ENCODE measurements at places on chromosomes 7 and 10. TPM values are rescaled to one million over a fixed set of nuclear protein-coding genes. Genes with fewer than 3 reads are reported as not detected.

DNA sequence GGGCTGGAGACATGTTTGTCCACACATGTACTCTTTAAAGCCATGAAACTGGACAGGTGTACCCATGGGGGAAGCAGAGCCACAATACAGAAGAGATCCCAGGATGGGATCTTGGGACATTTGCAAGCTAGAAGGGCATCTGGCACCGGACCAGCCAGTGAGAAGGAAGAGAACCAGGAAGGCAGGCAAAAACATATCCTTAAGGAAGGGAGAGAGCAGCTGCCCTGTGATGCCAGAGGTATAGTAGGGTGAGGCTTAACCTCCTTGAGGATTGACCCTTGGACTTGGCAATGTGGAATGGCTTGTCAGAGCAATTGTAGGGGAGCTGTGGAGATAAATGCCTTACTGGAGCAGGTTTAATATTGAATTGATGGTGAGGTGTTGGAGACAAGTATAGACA, 17.9 kb upstream of the SUV39H2 start:
- DNase-seq = no peak

DNA sequence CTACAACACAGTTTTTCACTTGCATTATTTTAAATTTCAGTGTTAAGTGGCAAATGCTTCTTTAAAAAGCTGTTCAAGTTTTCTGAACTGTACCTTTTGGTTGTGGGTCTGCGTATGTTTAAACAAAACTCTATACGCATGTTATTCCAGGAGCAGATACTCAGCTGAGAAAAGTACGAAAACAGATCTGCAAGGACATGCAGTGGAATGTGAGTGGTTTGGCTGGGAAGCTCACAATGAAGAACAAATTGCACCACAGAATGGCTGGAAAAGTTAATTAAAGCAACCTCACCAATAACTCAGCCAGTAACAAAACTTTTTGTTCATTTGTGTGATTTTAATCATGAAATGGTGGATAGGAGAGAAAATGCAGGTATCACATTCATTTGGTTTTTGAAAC, 17.6 kb downstream of the GLI3 start:
- no peak for DNase-seq

- DNase-seq = no peak
These were observed 29.4 kb upstream of the GATAD1 start for GRCh38 chr7:92417913-92418312.

Gene FAM25C
- polyA plus RNA-seq = not detected

DNA sequence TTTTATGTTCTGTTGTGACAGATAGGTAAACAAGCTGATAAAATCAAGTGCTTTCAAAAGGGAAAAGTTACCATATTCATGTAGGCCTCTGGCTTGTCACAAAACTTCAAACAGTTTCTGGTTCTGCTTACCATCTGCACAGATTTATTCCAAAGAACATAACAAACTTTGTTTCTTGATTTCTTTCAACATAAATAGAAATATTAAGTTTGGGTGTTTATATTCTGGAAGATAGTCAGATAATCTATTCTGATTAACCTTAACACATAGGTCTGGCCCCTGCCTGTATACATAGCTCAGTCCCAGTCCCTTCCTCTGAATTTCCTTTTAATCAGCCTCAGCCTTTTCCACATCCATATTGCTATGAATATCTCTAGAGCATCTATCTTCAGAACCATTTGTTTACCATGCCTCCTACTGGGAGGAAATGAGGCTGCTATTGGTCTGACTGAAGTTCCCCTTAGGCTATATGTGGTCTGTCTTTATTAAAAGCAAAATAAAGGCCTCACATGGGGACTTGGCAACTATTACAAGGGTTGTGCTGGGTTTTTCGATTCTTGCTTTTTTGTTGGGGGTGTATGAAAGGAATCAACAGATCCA, 319.0 kb downstream of the HPSE2 start:
- DNase-seq = no peak
